ENCODE measurements at places on chromosomes 16 and 17.

DNA sequence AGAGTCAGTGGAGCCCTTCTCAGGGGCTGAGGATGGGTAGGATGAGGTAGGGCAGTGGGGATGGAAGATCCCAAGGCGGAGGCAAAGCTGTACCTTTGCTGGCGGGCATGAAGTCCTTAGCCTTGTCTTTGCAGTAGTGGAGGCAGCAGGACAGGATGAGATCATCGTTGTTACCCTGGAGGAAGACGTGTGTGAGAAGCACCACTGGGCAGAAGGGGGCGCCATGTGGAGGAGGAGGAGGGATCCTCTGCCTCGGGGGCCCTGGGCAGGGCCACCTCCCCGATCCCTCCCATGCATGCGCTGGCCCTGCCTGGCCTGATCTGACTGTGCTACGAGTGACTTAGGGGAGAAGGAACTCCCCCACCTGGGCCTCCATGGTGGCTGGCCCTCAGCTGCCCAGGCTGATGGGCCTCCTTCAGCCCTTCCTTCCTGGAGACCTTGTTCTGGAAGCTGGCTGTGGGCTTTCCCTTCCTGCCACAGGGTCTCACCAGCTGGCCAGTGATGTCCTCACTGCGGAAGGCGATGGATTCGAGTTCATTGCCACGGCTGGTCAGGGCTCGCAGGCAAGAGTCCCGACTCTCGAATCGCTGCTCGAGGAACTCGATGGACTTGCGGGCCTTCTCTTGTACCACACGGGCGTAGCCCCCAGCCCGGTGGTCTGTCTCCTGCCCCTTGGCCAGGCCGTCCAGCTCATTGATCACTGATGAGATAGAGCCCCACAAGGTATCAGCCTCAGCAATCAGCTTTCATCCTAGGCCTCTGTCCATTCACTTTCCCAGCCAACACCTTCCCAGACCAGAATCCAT, 10.3 kb downstream of the HIC1 start:
- no peak for DNase-seq

- peak; percentile 55 for DNase-seq
Observed at GRCh38 chr17:7017827-7018200, 5.0 kb upstream of the BCL6B start.

GRCh38 chr16:3131755-3132377, 3.0 kb upstream of the ZNF213 start:
- DNase-seq = no peak

DNA sequence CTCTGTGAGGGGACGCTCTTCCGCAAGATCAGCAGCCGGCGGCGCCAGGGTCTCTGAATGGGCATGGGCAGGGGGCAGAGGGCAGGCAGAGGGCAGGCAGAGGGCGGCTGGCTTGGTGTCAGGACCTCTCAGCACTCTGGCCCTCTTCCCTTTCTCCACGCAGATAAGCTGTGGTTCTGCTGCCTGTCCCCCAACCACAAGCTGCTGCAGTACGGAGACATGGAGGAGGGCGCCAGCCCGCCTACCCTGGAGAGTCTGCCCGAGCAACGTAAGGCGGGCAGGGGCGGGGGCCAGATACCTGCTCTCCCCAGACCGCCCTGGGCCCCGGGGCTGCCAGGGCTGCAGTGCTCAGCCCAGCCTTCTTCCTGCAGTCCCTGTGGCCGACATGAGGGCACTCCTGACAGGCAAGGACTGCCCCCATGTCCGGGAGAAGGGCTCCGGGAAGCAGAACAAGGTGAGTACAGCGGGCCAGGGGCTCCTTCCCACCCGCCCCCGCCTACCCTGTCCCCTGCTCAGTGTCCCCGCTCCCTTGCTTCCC, 4.1 kb downstream of the ELMO3 start:
- DNase-seq = no peak

GRCh38 chr17:18246880-18247612, 11.5 kb downstream of the FLII start:
- DNase-seq = peak; percentile 34

- DNase-seq = no peak
Observed at GRCh38 chr17:80397034-80397387, 18.0 kb upstream of the ENDOV start.

DNA sequence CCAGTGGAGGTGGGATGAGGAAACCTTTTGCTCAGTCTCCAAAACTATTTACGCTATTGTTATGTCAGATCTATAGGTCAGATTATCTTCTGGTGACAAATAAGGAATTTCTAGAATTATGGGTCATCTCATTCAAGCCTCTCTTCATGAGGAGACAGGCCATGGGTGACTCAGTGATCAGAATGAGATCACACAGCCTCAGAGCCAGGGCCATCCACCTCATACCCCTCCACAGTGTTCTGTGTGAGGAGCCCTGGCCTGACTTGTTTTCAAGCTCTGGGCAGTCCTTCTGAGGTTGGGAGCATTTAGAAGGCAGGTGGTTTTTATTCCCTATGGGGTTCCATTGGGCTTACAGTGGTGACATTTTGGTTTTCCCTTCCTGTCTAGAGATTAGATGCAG, 26.5 kb downstream of the YPEL2 start:
- peak; percentile 37 for DNase-seq

- DNase-seq = no peak
Observed at GRCh38 chr17:44948315-44948795, 782 bp upstream of the KIF18B start.

- DNase-seq = no peak
Observed at GRCh38 chr16:62298600-62298999, 262.4 kb upstream of the CDH8 start.

- DNase-seq = no peak
Observed at GRCh38 chr16:57952909-57953308, 18.0 kb downstream of the CNGB1 start.

- no peak for DNase-seq
Observed at GRCh38 chr17:67349420-67349819, 17.0 kb downstream of the PSMD12 start.

DNA sequence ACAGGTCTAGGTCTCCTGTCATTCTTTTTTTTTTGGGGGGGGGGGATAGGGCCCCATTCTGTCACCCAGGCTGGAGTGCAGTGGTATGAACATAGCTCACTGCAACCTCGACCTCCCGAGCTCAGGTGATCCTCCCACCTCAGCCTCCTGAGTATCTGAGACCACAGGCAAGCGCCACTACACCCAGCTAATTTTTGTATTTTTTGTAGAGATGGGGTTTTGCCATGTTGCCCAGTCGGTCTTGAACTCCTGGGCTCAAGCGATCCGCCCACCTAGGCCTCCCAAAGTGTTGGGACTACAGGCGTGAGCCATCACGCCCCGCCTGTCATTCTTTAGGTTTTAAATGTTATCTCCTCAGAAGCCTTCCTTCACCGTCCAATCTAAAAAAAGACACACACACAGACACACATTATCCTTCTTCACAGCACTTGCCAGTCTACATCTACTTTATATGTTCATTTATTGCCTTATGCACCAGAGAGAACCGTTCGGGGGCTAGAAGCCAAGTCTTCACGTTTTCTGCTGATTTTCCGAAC, 694 bp downstream of the MRPL27 start:
- no peak for DNase-seq

GRCh38 chr17:34862384-34862783, 98.9 kb downstream of the CCT6B start:
- DNase-seq = no peak

DNA sequence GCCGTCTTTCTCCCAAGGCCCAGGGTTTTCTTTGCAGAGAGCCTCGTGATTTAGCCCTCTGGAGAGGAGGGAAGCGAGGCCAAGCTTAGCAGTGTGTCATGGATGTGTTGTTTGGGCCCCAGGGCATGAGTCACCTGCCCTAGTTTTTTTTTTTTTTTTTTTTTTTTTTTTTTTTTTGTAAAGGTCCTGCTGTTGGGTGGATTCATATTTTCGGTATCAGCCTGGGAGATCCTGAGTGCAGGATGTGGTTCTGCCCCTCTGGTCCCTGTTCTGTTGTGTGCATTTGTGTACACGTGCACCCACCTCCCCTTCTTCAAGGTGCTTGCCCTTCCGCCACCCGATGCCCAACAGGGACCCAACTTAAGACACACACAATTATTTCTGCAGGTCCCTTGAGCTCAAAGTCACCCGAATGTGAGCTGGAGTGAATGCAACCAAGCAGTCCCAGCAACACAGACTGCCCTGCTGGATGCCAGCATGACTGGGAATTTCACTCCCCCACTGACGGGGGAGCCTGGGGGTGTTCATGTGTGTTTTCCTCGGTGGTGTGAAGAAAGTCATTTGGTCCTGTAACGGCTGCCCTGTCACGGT, 265.8 kb upstream of the TNRC6C start:
- no peak for DNase-seq

DNA sequence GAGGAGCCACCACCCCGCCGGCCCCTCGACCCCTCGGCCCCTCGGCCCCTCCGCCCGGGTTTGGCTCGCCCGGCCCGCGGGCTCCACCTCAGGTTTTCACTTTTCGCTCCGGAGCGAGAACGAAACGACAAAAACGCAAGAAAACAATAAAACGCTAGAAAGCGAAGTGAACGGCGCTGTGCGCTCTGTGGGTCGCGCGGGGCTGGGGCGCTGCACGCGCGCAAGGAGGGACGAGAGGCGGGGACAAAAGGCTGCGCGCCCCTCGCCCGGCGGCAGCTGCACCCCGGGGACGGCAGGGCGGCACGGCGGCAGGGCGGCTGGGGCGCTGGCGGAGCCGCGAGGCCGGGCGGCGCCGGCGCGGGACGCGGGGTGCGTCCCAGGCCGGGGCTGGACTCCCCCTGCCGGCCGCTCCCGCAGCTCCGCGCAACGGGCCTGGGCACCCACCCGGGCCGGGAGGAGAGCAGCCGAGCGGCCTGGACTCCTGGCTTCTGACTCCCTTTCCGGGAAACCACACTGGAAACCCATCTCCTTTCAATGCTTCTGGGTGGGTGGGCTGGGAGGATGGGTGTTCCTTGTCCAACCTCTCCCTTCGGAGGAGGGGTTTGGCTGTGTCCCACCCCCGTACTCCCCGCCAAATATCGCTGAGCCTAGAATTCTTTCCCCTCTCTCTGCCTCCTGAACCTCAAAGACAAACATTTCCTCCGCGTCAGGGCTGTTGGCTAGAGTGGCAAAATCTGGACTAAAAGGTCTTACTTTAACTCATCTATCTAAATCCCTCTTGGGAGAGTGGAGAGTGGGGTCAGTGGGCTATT, 9.9 kb downstream of the TBX2 start:
- DNase-seq = peak; percentile 21

DNA sequence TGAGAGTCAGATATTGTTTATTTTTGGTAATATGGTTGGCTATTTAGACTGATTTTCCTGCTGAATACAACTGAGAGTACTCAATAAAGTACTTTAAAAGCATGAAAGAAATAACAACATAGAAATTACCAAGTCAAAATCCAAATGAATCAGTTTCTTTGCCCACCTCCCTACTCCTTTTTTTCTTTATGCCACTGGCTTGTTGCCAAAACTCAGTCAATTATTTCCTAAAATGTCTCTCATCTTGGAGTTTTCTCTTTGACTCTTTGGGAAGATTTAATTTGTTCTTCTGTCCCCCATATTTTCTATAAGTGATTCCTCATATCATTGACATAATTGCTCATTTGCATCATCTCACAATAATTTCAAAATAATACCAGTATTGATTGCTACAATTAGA, 2.6 kb upstream of the OMG start:
- DNase-seq = no peak

DNA sequence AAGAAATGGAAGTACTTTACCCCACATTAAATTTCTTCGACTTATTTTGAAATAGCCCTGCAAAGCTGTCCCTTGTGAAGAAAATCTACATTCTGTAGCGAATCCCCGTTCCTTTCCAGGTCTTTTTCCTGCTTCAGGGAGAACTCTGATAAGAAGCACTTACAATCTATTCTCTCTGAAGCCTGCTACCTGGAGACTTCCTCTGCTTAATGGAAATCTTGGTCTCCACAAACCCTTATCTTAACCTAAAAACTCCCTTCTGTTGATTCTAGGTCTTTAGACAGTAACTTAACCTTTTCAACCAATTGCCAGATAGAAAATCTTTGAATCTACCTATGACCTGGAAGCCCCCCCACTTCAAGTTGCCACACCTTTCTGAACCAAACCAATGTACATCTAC, 1.6 kb upstream of the CYBC1 start:
- no peak for DNase-seq

GRCh38 chr16:74950511-74950910, 34.4 kb downstream of the WDR59 start:
- DNase-seq = no peak

DNA sequence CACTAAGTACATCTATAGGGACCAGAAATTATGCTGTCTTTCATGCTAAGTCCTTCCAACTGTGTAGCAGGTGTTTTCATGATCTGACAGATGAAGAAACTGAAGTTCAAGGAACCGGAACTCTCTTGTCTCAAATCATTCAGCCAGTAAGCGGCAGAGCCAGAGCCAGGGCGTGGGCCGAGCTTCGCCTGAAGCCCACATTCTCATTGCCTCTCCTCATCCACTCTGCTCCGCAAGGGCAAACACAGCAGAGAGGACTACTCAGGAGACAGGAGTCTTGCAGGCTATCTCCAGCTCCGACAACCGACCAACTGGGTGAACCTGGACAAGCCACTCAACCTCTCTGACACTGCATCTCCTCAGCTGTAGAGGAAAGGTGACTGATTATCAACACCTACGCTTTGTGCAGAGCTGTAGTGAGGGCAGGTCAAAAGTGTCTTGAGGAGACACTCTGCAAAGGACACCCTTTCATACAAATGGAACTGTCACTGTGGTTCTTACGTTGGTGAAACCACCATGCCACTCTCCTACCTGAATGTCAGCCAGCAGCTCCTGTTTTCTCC, 72.9 kb downstream of the CYTH1 start:
- no peak for DNase-seq

Measured in stimulated activated CD8-positive, alpha-beta memory T cell treated with anti-CD3 and anti-CD28 coated beads, Interleukin-15, amount 100 ng/mL, for 48 hours (primary cell).